ENCODE measurements at places on chromosomes 12 and 14. TPM values are rescaled to one million over a fixed set of nuclear protein-coding genes. Genes with fewer than 3 reads are reported as not detected.

DNA sequence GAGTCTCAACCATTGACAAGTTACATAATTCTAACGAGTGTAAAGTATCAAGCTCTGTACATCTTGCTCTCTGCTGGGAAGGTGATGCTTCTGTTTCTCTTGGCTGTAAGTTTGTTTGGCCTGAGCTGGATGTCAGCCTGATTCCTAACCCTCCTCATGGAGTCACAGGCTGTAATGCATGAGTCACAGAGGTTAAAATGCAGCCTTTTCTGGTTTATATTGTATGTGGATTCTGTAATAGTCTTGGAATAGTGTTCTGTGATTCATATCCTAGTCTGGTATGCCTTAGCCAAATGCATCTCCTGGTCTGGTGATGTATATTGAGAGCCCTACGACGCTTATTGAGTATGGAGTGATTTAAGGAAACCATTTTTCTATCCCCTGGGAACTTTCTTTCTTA is 104.5 kb upstream of the FRMD6 start:
- no peaks in the 10 kb centered on the region for H3K36me3 ChIP-seq
- no peak for DNase-seq
- no peak overlapping the region for H3K4me3 ChIP-seq
- no peaks in the 10 kb centered on the region for H3K4me1 ChIP-seq
- no peak overlapping the region for H3K27ac ChIP-seq
- H3K27me3 ChIP-seq: peaks cover 32% of the 10 kb centered on the region

DNA sequence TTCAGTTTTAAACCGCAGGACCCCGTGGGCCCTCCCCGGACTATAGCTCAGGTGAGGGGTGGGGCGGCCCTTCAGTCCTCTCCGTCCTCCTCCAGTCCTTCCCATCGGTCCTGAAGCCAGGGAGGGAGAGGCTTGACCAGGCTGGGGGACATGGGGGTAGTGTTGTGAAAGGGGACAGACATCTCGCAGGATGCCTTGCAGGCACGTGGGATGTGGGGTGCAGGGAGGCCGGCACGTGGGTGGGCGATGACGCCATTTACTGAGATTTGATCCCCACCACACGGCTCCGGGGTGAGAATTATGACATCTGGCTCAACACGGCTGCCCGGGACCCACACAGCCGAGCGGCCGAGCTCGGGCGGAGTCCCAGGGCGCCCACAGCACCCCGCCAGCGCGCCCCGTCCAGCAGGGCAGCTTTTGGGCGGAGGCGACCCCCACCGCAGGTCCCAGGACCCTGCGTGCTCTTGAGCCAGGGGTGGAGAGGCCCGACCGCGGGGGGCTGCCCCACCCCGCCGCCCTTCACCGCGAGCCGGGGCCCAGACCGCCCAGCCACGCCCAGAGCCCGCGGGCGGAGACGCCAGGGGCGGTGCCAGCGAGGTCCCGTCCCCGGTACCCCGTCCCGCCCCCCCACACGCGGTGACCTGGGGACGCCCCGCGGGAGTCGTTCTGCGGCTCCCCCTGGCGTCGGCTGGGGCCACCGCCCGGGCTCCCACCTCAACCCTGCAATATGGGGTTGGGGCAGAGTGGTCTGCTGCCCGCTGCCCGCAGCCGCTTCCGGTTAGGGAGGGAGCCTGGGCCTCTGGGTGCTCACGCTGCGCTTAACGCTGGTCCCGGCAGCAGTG is 3.3 kb upstream of the EXOC3L4 start:
- no peak overlapping the region for H3K4me3 ChIP-seq
- H3K27me3 ChIP-seq: peaks cover 4% of the 10 kb centered on the region
- H3K27ac ChIP-seq: no peak overlapping the region
- peaks cover 8% of the 10 kb centered on the region for H3K4me1 ChIP-seq

GRCh38 chr12:24896171-24896570 is 52.7 kb downstream of the BCAT1 start:
- no peak overlapping the region for H3K4me3 ChIP-seq
- peaks cover 21% of the 10 kb centered on the region for H3K4me1 ChIP-seq
- DNase-seq: no peak
- peaks cover 21% of the 10 kb centered on the region for H3K36me3 ChIP-seq
- H3K27me3 ChIP-seq: no peaks in the 10 kb centered on the region
- H3K27ac ChIP-seq: no peak overlapping the region

DNA sequence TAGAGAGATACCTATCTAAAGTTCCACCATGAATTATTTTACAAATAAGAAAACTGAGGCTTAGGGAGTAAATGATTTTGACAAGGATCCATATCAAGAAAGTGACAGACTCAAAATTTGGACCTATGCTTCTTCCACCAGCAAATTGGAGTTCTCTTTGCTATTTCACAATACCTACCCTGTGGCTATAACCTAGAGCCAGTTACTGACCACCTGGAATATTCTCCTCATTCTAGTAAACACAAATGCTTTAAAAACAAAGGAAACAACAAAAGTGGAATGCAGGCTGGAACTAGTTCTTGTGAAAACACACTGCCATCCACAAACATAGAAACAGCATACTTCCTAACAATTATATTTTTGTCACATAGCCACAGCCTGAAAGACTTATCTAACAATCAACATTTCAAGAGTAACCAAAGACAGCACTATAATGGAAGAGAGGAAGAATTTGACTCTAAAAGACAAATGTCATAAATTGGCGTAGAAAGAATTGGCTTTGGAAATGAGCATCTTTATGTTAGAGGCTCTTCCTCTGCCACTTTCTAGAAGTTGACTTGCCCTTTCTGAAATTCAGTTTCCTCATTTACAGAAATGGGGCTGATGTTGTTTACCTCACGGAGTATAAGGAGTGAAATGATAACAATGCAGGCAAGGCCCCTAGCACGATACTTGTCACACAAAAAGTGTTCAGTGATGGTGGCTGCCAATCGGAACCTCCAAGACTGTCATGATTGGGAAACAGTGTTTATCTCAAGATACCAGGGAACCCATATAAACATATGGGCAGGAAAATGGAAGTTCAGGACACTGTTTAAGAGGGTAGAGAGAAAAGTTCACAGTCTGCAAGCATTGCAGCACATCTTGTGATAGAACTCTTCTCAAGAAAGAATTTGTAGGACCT is 138.6 kb upstream of the LGR5 start:
- H3K27ac ChIP-seq: no peak overlapping the region
- H3K4me3 ChIP-seq: no peak overlapping the region
- no peaks in the 10 kb centered on the region for H3K36me3 ChIP-seq
- DNase-seq: no peak

DNA sequence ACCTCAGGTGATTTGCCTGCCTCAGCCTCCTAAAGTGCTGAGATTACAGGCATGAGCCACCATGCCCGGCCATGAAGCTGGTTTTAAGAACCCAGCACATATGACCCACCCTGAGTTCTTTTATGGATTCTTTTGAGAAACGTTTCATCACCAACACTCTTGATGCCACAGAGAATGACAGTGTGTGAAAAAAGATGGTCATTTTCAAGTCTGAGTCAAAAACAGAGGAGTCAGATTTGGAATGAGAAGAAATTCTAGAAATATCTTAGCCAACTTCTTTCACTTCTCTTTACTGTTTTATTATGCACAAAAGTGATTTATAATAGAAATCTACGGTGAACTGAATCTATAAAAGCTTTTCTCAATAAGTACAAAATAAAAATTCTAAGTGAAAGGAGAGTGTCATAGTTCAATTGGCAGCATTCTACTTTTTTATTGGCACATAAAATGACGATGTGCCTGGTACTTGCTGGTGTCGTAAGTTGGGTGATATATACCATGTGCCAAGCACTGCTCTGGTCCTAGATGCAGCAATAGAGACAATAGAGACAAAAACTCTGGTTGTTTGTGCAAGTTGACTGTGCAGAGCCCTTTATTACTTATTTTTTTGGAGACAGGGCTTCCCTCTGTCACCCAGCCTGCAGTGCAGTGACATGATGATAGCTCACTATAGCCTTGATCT is 33.9 kb downstream of the CCDC177 start:
- no peak overlapping the region for H3K4me3 ChIP-seq
- H3K27me3 ChIP-seq: peaks cover 47% of the 10 kb centered on the region
- DNase-seq: no peak

DNA sequence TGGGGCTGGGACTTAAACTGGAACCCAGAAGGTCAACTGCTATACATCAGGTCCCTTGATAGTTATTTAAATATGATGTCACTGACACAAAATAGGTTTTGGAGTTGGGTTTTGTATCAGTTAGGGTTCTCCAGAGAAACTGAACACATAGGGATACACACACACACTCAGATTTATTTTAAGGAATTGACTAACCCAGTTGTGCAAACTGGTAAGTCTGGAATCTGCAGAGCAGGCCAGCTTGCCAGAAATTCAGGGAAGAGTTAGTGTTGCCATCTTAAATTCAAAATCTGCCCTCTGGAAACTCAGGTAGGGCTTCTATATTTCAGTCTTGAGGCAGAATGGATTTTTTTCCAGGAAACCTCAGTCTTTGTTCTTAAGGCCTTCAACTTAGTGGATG is 36.9 kb downstream of the MAPK1IP1L start:
- H3K4me3 ChIP-seq: no peak overlapping the region
- DNase-seq: no peak
- no peaks in the 10 kb centered on the region for H3K36me3 ChIP-seq
- H3K27ac ChIP-seq: no peak overlapping the region
- no peaks in the 10 kb centered on the region for H3K27me3 ChIP-seq
- H3K4me1 ChIP-seq: peaks cover 32% of the 10 kb centered on the region

DNA sequence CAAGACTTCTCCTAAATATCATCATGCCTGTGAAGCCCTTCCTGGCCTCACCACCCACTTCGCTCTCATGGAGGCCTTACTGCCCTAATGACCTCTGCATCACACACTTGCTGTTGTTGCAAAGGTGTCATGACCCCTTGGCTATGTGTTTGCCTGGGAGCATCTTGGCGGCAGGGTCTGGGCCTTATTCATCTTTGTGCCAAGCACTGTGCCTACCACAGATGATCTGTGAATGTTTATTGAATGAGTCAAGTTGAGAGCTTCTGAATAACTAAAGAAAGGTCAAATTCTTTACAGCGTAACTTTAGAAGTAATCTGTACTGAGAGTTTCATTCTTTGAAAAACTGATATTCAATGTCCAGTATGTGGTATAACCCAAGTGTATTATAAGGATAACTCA is 113.3 kb downstream of the TTC8 start:
- H3K27me3 ChIP-seq: peaks cover 10% of the 10 kb centered on the region
- no peaks in the 10 kb centered on the region for H3K36me3 ChIP-seq
- no peak overlapping the region for H3K4me3 ChIP-seq
- DNase-seq: no peak

GRCh38 chr12:121209624-121210572 is at the start of gene P2RX4:
Gene P2RX4 (plus strand): TSS chr12:121210129. CDS start chr12:121210165, 36 bp downstream.
- H3K27me3 ChIP-seq: no peaks in the 10 kb centered on the region
- DNase-seq: peak; percentile 94
- H3K4me1 ChIP-seq: peaks cover 48% of the 10 kb centered on the region
- H3K36me3 ChIP-seq: peaks cover 22% of the 10 kb centered on the region

DNA sequence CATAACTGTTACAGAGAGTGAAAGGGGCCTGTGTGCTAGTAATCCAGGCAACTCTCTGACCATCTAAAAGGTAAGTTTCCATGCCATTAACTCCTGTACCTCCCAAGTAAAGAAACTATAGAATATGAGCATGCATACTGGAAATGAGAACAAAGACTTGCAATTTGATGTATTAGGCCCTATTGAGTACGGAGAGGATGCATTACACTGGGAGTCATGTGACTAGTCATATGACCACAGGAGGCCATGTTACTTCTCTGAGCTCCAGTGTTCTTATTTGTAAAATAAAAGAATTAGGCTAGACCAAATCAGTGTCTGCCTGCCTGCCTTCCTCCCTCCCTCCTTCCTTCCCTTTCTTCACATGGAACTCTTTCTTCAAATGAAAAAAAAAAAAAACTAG is 440.1 kb upstream of the CCDC196 start:
- H3K27ac ChIP-seq: no peak overlapping the region
- DNase-seq: no peak
- H3K36me3 ChIP-seq: no peaks in the 10 kb centered on the region
- no peaks in the 10 kb centered on the region for H3K4me1 ChIP-seq

- H3K4me1 ChIP-seq: no peaks in the 10 kb centered on the region
- no peak for DNase-seq
- H3K27ac ChIP-seq: no peak overlapping the region
- no peaks in the 10 kb centered on the region for H3K36me3 ChIP-seq
These were observed 83.2 kb downstream of the ALG10B start for GRCh38 chr12:38399711-38400206.

- no peak overlapping the region for H3K4me3 ChIP-seq
- H3K4me1 ChIP-seq: no peaks in the 10 kb centered on the region
- no peak for DNase-seq
These were observed 157.5 kb downstream of the TTC8 start for GRCh38 chr14:88981948-88982347.

DNA sequence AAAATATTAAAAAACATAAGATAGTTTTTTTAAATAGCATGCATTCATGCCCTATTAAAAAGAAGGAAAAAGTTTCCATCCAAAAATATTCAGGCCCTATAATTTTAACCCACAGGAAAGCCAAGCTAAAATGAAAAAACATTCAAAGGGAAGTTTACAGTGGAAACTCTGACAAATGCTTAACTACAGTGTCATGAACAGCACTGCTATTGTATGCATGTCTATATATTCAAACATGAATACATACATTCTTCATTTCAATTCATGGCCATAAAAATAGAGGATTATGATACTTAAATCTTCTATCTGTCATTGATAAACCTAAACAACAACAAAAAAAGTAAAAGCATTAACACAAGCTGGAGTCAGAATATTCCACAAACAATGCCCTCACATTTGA is 67.4 kb downstream of the PPP2R5E start:
- H3K27ac ChIP-seq: no peak overlapping the region
- H3K36me3 ChIP-seq: peaks cover 13% of the 10 kb centered on the region
- H3K4me1 ChIP-seq: peaks cover 51% of the 10 kb centered on the region
- H3K4me3 ChIP-seq: no peak overlapping the region

DNA sequence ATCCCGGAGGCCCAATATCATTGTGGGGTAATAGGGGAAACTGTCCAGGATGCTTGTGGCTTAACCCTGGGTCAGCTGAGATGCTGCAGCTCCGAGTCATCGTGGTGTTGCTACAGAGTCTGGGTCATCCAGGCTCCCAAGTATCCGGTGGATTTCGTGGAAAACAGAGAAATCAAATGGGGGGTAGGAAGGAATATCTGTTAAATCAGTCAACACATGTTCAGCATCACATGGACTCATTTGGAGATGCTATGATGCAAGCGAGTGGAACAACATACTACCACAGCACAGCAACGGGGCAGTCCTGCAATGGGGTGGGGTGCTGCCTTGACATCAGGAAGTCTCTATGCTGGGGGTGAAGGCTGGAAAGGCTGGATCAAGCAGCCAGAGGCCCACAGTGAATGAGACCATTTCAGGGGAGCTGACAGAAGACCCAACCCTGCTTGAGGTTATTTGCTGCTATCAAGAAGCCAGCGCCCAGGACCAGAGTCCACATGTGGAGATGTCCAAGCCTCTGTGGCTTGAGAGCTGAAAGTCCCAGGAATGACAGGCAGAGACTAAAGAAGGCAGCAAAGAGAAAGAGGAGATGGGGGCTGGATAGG is 22.9 kb downstream of the VDR start:
- no peak for DNase-seq
- no peaks in the 10 kb centered on the region for H3K27me3 ChIP-seq
- peak overlapping the region; percentile 85 for H3K27ac ChIP-seq
- H3K4me1 ChIP-seq: peaks cover 76% of the 10 kb centered on the region
- peaks cover 38% of the 10 kb centered on the region for H3K36me3 ChIP-seq
- peak overlapping the region; percentile 73 for H3K4me3 ChIP-seq

GRCh38 chr14:55662752-55663151 is 82.7 kb downstream of the KTN1 start:
- H3K27ac ChIP-seq: no peak overlapping the region
- peaks cover 43% of the 10 kb centered on the region for H3K36me3 ChIP-seq
- H3K4me3 ChIP-seq: no peak overlapping the region
- DNase-seq: no peak
- peaks cover 17% of the 10 kb centered on the region for H3K4me1 ChIP-seq
- H3K27me3 ChIP-seq: no peaks in the 10 kb centered on the region

Gene KRT75
- not detected for total RNA-seq

Gene MMP17
- total RNA-seq: not detected

Gene CTSG
- total RNA-seq: not detected

Gene TNS2
- 0.89 TPM for total RNA-seq

Gene DPPA3
- not detected for total RNA-seq
